Osteoblast (primary cell): ENCODE measurements at places on chromosomes 11 and 22. TPM values are rescaled to one million over a fixed set of nuclear protein-coding genes. Genes with fewer than 3 reads are reported as not detected.

RIC8A gene
- 128 and 134 TPM in 2 replicates for total RNA-seq

DNA sequence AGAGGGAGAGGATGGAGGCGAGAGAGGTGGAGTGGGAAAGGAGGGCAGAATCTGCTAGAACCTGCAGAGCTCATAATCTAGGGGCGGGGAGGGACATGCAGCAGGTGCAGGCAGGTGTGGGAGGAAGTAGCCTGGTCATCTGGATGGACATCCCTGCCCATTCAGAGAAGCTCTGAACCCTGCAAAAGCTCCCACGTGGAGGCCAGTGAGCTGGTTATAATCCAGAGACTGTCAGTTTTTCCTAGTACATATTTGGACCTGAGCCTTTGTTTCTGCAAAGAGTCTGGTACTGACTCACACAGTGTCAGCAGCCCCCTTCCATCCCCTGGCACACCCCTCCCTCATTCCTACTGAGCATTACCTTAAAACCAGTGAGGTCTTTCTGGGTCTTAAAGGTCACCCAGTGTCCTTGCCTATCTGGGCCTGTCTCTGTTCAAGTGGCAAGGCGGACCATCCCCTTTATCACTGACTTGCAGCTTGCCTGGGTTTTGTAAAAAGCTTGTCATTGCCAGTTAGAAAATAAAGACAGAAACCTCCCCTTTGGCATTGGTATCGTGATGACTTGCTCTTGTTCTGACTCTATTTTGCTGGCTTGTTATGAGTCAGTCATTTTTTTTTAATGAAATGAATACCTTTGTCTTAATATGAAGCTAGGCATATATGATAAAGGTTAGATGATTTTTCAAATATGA, 26.1 kb downstream of the PTPRJ start:
- peak; percentile 93 for DNase-seq

DNA sequence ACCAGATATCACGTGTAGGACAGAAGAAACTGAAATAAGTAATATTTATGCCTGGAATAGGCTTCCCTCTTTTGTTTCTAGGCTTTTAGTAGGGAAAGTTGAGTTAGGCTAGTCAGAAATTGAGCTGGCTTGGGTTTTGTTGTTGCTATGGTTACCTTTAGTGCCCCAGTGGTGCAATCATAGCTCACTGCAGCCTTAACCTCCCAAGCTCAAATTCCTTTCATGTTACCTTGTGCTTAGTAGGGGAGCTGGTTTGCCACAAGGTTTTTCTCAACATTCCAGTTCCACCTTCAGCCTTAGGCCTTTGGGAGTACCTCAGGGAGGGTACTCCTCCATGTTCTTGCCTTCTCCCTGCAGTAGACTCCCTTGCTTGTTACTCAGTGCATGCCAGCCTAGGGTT, 69.1 kb upstream of the SUSD2 start:
- DNase-seq = no peak

- no peak for DNase-seq
Measured at GRCh38 chr11:20501971-20502370, 97.4 kb upstream of the SLC6A5 start.

DNA sequence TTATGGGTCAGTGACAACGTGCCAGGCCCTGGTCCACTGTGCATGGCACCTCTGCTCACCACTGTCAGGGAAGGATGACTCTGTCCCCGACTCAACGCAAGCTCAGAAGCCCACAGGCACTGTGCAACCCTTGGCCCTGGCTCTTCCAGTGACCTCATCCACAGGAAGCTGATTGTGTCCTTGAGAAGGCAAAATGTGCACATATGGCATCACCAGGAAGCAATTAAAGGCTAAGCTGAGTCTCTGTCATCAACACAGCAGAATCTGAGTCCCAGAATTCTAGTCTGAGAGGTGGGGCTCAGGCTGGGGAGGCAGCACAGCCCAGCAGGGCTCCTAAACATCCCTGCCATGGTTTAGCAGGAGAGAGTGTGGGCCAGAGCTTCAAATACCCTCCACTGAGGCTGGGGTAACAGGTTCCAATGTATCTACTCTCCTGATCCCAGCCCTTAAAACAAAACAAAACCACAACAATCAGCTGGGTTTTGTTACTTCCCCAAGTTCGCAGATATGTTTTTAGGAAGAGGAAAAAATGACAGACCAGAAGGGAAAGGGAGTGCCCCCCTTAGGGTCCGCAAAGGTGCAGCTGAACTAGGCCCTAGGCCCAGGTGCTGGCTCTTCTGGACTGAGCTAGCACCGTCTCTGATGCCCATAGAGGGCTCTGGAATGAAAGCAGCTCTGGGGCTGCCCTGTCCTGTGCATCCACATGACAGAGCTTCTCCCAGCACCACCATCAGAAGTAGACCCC, 33.5 kb upstream of the GNAZ start:
- no peak for DNase-seq

DNA sequence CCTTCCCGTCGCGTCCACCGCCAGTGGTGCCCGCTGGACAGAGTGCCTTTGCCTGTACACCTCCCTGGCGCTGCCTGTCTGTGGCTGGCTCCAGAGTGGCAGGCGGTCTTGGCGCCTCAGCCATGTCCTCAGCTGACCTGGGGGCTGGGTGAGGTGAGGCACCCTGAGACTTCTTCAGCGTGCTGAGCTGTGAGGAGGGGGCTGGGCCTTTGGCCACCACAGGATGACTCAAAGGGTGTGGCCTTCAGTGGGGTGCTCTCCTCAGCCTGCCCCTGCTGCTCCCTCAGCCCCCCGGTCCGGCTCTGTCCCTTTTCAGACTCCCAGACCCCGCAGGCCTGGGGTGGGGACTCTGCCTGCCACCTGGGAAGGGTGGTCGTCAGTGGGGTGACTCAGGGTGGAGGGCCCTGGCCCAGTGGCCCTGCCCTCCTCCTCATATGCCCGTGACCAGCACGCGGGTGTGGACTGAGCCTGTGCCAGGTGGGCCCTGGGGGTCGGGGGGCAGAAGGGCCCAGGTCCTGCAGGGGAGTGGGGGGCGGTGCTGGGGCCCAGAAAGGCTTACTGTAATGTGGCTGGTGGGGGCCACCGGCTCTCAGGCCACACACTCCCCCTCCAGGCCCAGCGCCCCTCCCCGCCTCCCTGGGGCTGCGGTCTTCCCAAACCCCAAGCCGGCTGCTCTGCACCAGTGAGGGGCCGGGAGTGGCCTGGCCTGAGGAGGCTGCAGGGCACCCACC, 15.9 kb downstream of the CRELD2 start:
- no peak for DNase-seq

GRCh38 chr22:30434843-30435242, 9.3 kb downstream of the MTFP1 start:
- no peak for DNase-seq

DNA sequence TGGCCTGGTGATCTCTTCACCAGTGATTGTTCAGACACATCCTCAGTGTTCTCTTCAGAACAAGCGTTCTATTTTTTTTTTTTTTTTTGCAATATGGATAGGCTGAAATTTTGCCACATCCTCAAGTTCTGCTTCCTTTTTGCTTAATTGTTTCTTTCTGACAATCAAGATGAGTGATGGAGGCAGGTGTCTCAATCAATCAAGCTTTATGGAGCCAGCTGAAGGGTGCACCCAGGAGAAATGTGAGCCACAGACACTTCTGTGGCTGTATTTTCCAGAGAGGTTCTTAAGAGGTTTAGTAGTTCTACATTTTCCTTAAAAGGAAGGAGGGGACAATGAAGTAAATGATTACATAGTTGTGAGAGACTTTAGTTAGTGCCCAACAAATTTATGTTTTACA, 43.9 kb upstream of the ASPHD2 start:
- no peak for DNase-seq

- no peak for DNase-seq
Measured at GRCh38 chr11:8533332-8533731, 60.7 kb downstream of the STK33 start.

- no peak for DNase-seq
Measured at GRCh38 chr22:33678523-33678922, 241.8 kb downstream of the LARGE1 start.
